CD8-positive, alpha-beta memory T cell (primary cell): ENCODE measurements at places on chromosomes 3 and 15.

- no peak for DNase-seq
Observed at GRCh38 chr3:23646184-23646920, 159.4 kb upstream of the UBE2E1 start.

GRCh38 chr3:49566312-49566711 is 12.0 kb downstream of the BSN start:
- no peak for DNase-seq

- DNase-seq = no peak
Observed at GRCh38 chr15:101373577-101373976, 78.5 kb upstream of the SNRPA1 start.

DNA sequence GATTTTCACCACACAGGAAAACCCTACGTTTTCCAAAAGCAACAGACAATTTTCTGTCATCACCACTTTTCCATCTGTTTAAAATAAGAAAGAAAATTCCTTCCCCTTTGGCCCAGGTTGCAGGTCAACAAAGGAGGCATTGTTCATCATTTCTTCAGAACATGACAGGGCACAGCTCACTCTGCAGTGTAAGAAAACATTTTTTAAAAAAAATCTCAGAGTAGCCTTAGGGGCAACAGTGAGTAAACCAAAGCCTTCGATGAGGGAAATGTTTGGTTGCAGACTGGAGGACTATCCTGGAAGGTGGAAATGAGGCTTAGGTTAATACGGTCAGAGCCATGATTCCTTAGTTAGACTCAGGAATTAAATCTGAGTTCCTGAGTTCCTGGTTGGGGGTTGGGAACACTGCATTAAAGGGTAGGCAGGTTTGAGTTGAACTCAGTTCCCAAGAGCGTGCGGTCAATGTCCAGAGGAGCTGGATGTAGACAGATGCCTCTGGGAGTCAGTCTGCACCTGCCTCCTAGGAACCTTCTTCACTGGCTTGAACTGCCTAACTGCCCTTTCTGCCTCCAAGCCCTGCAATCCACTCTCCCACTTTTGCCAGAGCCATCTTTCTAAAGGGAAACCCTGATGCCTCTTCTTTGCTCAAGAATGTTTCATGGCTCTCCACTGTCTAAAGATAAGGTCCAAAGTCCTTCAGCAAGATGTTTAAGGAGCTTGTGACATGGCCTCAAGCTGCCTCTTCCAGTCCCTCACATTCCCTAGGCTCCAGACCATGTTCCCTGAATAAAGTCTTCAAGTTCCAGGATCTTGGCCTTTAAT is 3.3 kb upstream of the HES1 start:
- no peak for DNase-seq

DNA sequence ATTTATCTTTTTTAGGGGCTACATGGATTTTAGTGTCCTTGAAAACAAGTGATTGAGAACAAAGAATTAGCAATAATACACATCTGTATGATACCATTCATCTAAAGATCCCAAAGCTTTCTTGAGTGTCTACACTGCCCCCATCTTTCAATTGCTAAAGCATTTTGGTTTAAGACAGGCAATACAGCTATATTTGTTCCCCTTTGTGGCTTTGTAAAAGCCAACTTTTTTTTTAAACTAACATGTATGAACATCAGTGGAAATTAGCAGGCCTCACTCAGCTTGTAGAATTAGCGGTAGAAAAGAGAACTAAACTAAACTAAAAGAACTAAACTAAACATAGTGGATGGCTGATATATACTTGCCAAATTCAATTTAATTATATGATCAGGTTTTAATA is 449.6 kb downstream of the MECOM start:
- DNase-seq = no peak

- no peak for DNase-seq
Observed at GRCh38 chr3:67640023-67640660, 14.3 kb downstream of the SUCLG2 start.
